ENCODE measurements at places on chromosomes 7 and 10. TPM values are rescaled to one million over a fixed set of nuclear protein-coding genes. Genes with fewer than 3 reads are reported as not detected.

Gene LIPM
- not detected for total RNA-seq

Gene NSUN6
- total RNA-seq, result 4.3 TPM

Gene PCDH15
- total RNA-seq, result 0.18 TPM

Gene MYOF
- 376 TPM for total RNA-seq

Gene GIMAP7
- total RNA-seq, result 0.33 TPM

Gene NEURL1
- total RNA-seq, result 0.10 TPM

DNA sequence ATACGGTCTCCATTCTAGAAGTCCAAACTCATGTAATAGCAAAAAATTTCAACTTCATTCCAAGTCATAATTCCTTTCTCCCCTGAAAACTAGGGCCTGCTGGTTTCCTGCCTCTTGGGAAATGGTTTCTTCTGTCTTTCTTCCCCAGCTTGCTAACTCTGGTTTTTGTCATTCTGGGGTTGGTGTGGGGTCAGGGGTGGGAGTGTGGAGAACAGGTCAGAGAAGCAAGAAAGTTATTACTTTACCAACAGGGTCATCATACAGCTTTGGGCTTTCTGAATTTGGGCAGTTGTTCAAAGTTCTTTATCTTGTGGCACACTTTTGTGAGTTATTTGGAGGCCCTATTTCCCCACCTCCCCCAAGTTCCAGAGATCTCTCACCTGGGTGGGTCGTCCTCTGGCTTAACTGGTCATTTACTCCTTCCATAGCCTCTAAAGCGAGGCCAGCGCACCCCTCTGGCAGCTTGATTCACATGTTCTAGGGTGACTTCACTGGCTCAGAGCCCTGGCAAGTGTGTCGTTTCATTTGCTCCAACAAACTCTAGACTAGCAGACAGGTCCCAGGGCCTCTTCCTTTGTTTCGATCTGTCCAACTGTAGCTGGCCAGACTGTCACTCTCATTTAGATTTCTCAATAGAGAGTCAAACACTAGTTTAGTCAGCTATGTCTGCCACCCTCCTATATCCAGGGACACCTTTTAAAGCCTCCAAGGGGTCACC is 161.2 kb downstream of the JCAD start:
- no peak for DNase-seq
- H3K27ac ChIP-seq, result no peak overlapping the region
- no peak overlapping the region for H3K4me3 ChIP-seq
- H3K4me1 ChIP-seq, result no peaks in the 10 kb centered on the region
- no peaks in the 10 kb centered on the region for H3K36me3 ChIP-seq
- no peaks in the 10 kb centered on the region for H3K27me3 ChIP-seq

DNA sequence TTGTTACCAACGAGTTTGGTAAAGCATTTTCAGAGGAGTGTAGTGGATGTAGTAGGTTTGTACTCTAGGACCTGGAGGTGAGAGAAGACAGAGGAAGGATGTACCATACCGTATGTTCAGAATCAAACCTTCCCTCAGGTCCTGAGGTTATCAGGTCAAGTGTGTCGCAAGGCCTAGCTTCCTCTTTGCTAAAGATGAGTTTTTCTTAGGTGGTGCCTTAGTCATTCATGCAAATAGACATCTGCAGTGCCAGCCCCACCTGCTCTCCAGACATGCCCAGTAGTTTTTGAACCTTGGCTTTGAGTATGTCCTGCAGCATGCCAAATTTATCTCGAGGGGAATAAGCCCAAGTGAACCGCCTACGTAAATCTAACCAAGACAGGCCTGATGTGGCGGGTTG is 71.3 kb downstream of the HDAC9 start:
- H3K27ac ChIP-seq, result no peak overlapping the region
- H3K4me3 ChIP-seq, result no peak overlapping the region
- H3K4me1 ChIP-seq, result peaks cover 6% of the 10 kb centered on the region
- no peaks in the 10 kb centered on the region for H3K36me3 ChIP-seq
- no peaks in the 10 kb centered on the region for H3K27me3 ChIP-seq
- no peak for DNase-seq

DNA sequence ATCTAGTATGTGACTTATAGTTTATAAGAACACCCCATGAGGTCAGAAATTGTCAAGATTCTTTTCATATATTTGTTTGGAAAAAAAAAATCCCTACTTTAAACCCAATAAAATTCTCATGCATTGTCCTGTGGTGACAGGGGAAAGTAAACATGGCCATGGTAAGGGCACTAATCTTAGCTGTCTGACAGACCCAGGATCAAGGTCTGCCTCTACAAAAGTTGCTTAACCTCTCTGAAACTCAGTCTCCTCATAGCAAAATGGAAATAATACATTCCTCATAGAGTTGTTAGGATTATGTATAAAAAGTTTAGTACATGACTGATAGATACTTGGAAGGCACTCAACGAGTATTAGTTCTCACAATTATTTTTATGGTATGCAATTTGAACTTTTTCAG is 22.3 kb upstream of the AKAP9 start:
- H3K36me3 ChIP-seq, result no peaks in the 10 kb centered on the region
- H3K4me1 ChIP-seq, result no peaks in the 10 kb centered on the region
- no peak overlapping the region for H3K4me3 ChIP-seq

DNA sequence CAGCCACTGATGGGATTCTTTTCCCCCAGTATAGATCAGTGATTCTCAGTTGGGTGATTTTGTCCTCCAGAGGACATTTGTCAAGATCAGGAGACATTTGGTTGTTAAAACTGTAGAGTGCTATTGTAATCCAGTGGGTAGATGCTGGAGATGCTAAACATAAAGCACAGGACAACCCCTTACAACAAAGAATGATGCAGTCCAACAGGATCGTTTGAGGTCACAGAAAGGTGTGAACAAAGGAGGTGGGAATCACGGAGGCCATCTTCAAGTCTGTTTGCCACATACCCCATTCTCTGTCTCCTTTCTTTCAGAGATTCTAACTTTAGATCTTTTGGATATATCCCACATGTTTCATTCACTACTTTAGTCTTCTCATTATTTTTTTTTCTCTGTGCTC is 69.0 kb downstream of the HELLS start:
- H3K27ac ChIP-seq, result no peak overlapping the region
- no peaks in the 10 kb centered on the region for H3K36me3 ChIP-seq
- H3K4me3 ChIP-seq, result no peak overlapping the region
- H3K27me3 ChIP-seq, result no peaks in the 10 kb centered on the region

DNA sequence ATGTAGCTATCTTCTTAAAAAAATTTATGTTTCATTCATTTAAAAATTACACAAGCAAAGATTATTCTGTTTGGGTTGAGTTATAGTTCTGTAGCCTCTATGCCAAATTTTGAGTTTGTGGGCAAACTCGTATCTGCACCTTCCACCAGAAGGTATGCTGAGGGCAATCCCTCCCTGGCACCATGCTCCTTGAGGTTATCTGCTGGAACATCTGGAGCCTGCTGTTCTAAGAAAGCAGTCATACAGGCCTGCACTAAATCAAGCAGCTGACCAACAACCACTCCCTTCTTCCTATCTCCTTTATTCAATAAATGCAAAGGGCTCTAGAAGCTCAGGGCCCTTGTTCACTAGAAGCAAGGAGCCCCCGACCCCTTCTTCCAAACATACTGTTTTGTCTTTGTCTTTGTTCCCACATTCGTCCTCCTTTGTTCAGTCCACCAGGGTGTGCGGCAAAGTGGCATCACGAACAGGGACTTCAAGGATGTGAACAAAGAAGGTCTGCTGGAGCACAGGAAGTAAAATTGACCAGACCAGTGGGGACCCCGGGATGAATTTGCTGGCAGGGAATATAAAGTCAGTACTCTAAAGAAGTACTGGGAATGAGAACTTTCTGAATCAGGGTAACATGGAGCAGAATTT is 36.4 kb downstream of the OR13A1 start:
- no peak overlapping the region for H3K4me3 ChIP-seq
- no peak for DNase-seq
- no peak overlapping the region for H3K27ac ChIP-seq
- no peaks in the 10 kb centered on the region for H3K36me3 ChIP-seq
- no peaks in the 10 kb centered on the region for H3K4me1 ChIP-seq
- H3K27me3 ChIP-seq, result peaks cover 30% of the 10 kb centered on the region

GRCh38 chr10:71981876-71982230 is 17.7 kb downstream of the CHST3 start:
- H3K27me3 ChIP-seq, result no peaks in the 10 kb centered on the region
- no peaks in the 10 kb centered on the region for H3K36me3 ChIP-seq
- peaks cover 60% of the 10 kb centered on the region for H3K4me1 ChIP-seq
- DNase-seq, result no peak
- H3K4me3 ChIP-seq, result no peak overlapping the region

DNA sequence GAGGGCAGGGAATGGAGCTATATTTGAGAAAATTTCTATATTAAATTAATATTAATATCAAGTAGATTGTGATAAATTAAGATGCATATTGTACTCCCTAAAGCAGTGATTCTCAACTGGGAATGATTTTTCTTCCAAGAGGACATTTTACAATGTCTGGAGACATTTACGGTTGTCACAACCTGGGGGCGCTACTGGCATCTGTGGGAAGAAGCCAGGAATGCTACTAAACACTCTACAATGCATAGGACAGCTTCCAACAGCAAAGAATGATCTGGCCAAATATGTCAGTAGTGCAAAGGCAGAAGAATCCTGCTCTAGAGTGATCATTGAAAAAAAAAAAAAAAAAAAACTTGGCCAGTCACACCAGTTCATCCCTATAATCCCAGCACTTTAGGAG is 100.0 kb downstream of the LSM5 start:
- H3K4me3 ChIP-seq, result no peak overlapping the region
- H3K36me3 ChIP-seq, result no peaks in the 10 kb centered on the region
- H3K27me3 ChIP-seq, result peaks cover 3% of the 10 kb centered on the region
- H3K27ac ChIP-seq, result no peak overlapping the region
- H3K4me1 ChIP-seq, result no peaks in the 10 kb centered on the region

- no peaks in the 10 kb centered on the region for H3K36me3 ChIP-seq
- H3K27me3 ChIP-seq, result no peaks in the 10 kb centered on the region
- no peak for DNase-seq
These were observed 1.3 kb downstream of the CNNM1 start for GRCh38 chr10:99330347-99330924.

DNA sequence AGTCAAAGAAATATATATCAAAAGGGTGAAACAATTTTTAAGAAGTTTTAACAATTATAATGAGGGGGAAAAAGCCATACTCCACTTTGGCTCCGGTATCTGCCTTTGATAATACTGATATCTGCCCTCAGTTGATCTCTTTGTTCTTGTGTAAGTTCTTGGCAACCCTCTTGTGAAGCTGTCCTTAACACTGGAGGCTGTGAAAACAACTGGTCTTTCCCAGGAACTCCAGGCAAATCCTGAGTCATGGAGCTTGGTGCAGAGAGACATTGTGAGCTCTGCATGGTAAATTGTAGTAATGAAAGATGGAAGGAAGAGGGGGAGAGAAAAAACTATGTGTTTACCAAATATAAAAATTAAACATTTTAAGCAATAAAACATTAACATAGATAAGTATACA is 11.9 kb upstream of the ERVW-1 start:
- H3K27ac ChIP-seq, result no peak overlapping the region
- H3K36me3 ChIP-seq, result peaks cover 18% of the 10 kb centered on the region
- no peaks in the 10 kb centered on the region for H3K27me3 ChIP-seq
- no peak overlapping the region for H3K4me3 ChIP-seq
- no peaks in the 10 kb centered on the region for H3K4me1 ChIP-seq

DNA sequence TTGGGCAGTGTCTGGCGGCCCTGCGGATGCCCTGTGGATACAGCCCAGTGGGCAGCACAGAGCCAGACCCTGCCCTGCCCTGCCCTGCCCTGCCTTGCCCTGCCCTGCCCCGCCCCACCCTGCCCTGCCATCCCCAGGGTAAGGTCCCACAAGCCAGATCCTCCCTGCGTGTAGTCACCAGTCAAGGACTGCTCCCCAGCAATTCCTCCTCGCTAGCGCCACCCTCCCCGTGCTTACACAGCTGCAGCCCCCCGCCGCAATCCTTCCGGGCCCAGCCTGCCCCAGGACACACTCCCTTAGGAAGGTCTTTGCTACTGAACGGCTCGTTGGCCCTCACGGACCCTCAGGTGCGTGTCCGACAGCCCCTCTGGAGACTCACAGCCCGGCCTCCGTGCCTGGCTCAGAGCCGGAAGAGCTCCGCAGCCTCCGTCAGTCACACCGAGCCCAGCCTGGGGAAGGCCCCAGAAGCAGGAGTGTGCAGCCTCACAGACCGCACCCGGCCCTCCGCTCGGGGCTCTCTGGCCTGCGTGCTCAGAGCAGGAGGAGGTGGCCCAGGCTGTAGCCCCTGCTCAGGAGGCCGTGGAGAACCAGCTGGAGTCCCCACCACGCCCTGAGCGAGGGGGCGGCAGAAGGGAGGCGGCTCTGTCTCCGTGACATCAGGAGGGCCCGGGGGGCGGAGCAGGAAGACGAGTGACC is 68.3 kb downstream of the PWWP2B start:
- H3K36me3 ChIP-seq, result no peaks in the 10 kb centered on the region
- H3K4me1 ChIP-seq, result peaks cover 37% of the 10 kb centered on the region
- no peaks in the 10 kb centered on the region for H3K27me3 ChIP-seq
- DNase-seq, result no peak
- no peak overlapping the region for H3K4me3 ChIP-seq
